ENCODE measurements at places on chromosomes 6 and 20.

DNA sequence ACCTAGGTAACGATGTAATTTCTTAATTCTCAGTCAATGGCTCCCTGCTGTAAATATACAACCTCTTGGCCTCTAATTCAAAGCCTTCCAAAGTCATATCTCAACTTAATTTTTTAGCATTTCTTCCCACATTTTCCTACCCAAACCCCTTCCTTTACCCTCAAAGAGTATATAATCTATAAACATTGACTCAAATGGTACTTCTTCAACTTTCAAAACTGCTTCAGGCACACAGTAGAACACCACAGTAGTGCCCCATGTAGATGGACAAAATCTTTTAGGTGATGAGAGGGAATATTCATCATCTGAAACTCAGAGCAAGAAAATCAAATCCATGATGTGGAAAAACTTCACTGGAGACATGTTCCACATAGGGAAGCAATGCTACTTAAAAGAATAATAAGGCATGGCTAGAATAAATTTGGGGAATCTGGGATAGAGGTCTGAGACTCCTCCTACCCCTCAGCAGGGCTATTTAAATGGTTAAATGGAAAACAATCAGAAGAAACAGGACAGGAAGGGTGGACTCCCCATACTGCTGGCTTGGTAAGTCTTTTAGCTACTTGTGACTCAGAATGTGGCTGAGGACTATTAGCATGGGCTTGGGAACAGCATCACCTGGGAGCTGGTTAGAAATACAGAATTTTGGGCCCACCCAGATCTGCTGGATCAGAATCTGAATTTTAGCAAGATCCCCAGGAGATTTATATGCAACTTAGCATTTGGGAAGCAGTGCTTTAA, 6.4 kb downstream of the SLC22A2 start:
- no peak for DNase-seq

DNA sequence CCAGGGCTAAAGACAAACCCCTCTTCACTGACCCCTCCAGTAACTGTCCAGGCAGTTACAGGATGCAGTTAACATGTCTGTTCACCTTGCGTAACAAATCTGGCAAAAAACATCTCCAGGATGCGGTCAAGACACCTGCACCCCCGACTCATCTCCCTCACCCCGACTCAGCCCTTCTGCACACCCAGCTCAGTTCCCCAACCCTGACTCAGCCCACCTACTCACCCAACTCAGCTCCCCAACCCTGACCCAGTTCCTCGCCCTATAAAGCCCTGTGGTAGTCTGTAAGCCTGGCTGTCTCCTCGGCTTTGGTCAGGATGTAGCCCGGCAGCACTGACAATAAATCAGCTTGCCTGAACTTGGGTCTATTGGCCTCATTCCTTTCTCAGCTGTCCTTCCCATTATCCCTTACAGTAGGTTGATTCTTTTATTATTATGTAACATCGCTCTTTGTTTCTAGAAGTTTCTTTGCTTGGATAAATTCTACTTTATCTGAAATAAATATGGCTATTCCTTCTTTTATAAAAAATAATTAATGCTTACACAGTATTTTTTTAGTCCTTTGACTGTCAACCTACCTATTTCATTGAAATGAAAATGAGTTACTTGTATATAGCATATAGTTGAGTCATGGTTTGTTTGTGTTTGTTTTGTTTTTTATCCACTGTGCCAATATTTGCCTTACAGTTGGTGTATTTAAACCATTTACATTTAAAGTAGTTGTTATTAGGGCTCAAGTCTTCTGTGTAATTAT, 12.9 kb upstream of the ADTRP start:
- DNase-seq, result no peak

DNA sequence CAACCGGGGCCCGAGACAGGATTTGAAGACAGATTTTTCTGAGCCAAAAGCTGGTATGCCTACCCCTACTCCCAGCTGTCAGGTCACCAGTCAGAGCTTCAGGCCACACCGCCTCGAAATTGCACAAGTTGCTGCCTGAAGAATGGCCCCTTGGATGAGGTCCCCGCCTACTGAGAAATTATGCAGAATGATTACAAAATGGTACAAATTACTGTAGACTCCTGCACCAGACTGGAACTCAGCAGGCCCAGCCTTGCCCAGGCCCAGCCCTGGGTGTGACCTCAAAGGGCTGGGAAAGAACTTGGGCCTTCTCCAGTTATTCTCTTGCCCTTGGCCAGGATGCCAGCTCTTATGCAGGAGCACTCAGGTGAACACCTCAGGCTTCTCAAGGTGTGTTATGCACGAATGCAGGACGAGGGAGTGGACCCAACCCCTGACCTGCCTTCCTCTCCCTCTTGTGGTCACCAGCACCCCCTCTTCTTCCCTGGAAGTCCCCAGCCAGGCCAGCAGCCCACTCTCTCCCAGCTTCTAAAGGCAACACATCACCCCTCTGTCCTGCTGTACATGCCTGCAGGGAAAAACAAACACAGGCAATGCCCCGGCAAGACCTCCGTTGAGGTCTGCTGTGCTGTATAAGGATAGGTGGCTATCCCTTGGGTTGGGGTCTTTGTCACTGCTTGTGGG, 88.7 kb upstream of the NAA20 start:
- DNase-seq, result no peak

- DNase-seq, result no peak
These were observed 69.6 kb upstream of the ADGRF1 start for GRCh38 chr6:47111685-47112084.

- no peak for DNase-seq
These were observed 4.9 kb upstream of the DEK start for GRCh38 chr6:18269253-18269652.

GRCh38 chr20:35370751-35371150, 41.0 kb downstream of the UQCC1 start:
- DNase-seq, result no peak

DNA sequence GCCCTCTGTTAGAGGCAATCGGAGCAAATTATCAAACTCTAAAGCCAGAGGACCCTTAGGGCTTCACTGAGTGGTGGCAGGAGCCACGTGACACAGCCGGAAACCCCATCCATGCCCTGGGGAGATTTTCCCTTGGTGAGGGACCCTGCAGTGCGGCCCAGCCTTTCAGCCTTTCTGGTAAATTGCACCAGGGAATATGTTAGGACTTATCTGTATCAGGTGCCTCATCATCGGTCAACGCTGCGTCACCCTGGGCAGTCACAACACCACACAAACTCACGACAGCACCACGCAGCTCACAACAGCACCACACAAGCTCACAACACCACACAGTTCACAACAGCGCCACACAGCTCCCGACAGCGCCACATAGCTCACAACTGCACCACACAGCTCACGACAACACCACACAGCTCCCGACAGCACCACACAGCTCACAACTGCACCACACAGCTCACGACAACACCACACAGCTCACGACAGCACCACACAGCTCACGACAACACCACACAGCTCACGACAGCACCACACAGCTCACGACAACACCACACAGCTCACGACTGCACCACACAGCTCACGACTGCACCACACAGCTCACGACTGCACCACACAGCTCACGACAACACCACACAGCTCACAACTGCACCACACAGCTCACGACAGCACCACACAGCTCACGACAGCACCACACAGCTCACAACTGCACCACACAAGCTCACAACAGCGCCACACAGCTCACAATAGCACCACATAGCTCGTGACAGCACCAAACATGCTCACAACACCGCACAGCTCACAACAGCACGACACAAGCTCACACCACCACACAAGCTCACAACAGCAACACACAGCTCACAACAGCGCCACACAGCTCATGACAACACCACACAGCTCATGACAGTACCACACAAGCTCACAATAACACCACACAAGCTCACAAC, 199.0 kb downstream of the DLL1 start:
- DNase-seq, result no peak

GRCh38 chr20:53894707-53895384, 175.5 kb downstream of the BCAS1 start:
- no peak for DNase-seq

Data from activated CD8-positive, alpha-beta memory T cell treated with anti-CD3 and anti-CD28 coated beads for 1 hour (primary cell).